ENCODE measurements at places on chromosomes 1 and 21. TPM values are rescaled to one million over a fixed set of nuclear protein-coding genes. Genes with fewer than 3 reads are reported as not detected.

The NR5A2 gene
- not detected for total RNA-seq

The KIF17 gene
- 1.5 TPM for total RNA-seq

The VPS45 gene
- 49.9 TPM for total RNA-seq

The CYP4A22 gene
- total RNA-seq = not detected

Data from smooth muscle cell of trachea (primary cell).